ENCODE measurements at places on chromosomes 13 and 19.

- H3K27ac ChIP-seq = no peak overlapping the region
- H3K36me3 ChIP-seq = no peaks in the 10 kb centered on the region
- peak; percentile 57 for DNase-seq
- H3K4me3 ChIP-seq = no peak overlapping the region
Measured at GRCh38 chr19:35135389-35135909, 590 bp upstream of the LGI4 start.

GRCh38 chr19:30223866-30224688 is 148.1 kb upstream of the ZNF536 start:
- H3K27ac ChIP-seq = no peak overlapping the region
- H3K4me3 ChIP-seq = peak overlapping the region; percentile 84
- peaks cover 2% of the 10 kb centered on the region for H3K36me3 ChIP-seq
- peaks cover 62% of the 10 kb centered on the region for H3K27me3 ChIP-seq
- peaks cover 33% of the 10 kb centered on the region for H3K4me1 ChIP-seq

DNA sequence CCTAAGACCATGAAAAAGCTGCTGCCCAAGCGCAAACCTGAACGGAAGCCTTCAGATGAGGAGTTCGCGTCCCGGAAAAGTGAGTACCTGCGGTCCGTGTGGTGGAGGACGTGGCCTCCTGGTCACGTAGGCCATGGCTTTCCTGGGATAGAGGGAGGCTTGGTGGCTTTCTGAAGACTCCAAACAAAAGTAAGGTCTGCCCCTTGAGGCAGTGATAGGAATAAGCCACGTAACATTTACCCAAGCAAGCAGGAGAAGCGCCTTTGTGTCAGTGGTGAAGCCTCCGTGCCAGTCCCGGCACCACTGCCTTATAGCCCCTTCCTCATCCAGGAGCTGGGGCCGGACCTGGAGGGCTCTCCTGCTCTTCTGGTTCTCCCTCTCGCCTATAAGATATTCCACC is 34.3 kb upstream of the TEX29 start:
- DNase-seq = no peak
- H3K4me1 ChIP-seq = no peaks in the 10 kb centered on the region
- H3K27me3 ChIP-seq = no peaks in the 10 kb centered on the region
- H3K4me3 ChIP-seq = no peak overlapping the region
- no peak overlapping the region for H3K27ac ChIP-seq
- H3K36me3 ChIP-seq = peaks cover 36% of the 10 kb centered on the region

DNA sequence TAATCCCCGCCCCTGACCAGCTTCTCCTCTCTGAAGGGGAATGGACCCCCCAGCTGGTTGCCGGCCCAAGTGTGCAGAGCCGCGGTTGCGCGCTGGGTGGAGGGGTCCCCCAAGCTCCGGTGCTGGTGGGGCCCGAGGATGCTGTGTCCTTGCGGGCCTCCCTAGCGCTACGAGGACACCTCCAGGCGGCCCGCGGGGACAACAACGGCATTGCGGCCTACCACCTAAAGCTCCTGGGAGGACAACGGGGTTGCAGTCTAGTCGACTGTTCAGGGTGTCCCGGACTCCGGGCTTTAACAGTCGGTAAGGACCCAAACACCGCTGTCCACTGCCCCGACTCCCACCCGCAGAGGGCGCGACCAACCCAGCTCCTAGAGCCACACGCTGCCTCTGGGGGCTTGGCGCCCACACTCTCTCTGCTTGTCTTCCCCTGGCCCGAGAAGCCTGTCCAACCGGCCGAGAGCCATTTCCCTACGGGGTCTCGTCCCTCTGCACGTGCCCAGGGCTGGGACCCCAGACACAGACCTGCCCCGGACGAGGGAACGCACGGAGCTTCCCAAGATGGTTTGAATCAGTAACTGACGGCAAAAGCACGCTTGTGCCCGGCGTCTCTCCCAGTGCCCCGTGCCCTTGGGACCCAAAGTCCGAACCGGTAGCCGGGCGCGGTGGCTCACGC is 927 bp upstream of the SDHAF1 start:
- H3K4me3 ChIP-seq = peak overlapping the region; percentile 83
- DNase-seq = no peak
- H3K27ac ChIP-seq = peak overlapping the region; percentile 96
- H3K4me1 ChIP-seq = peaks cover 36% of the 10 kb centered on the region

DNA sequence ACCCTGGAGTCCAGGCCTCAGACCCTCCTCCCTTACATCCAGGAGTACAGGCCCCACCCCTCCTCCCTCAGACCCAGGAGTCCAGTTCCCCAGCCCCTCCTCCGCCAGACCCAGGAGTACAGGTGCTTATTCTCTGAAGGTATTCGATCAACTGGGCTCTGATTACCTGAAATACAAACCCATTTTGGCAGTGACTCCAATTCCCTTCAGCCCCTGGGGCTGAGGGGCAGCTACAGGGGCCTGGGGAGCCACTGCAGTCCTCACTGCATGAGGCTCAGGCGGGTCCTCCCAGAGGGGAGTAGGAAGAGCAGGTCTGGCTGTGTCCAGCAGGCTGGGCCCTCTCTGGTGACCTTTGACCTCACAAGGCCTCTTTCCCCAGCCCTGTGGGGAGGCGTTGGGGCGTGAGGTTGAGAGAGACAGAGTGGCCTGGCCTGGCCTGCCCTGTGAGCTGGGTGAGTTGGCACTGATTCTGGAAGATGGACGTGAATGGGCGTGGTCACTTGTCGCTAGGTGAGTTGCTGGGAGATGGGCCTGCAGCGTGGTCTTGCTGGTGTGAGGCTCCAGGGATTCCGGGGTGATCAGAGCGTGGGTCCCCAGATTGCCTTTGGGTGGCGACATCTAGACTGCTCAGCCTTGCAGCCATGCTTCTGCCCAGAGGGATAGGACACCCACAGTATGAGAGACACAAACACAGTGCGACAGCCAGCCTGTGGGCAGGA is 3.1 kb downstream of the BCAT2 start:
- no peak overlapping the region for H3K4me3 ChIP-seq
- H3K27ac ChIP-seq = peak overlapping the region; percentile 74
- H3K27me3 ChIP-seq = no peaks in the 10 kb centered on the region
- H3K4me1 ChIP-seq = peaks cover 42% of the 10 kb centered on the region
- H3K36me3 ChIP-seq = no peaks in the 10 kb centered on the region

DNA sequence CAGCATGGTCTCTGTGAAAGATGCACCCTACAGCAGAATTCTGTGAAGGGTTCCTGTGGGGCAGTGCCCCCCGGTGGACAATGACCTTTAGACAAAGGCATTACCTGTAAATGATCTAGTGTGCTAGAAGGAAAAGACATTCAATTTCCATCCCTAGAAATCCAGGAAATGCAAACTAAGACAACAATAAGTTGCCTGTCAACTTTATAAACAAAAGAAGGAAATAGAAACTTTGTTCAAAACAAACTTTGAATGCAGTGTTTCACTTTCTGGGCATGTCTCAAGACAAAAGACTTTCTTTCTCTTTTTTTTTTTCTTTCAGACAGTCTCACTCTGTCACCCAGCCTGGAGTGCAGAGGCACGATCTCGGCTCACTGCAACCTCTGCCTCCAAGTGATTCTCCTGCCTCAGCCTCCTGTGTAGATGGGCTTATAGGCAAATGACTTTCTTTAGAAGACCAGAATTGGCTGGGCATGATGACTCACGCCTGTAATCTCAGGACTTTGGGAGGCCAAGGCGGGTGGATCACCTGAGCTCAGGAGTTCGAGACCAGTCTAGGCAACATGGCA is 15.5 kb downstream of the TEX101 start:
- H3K27me3 ChIP-seq = no peaks in the 10 kb centered on the region
- peak overlapping the region; percentile 93 for H3K27ac ChIP-seq
- no peak overlapping the region for H3K4me3 ChIP-seq
- no peak for DNase-seq

DNA sequence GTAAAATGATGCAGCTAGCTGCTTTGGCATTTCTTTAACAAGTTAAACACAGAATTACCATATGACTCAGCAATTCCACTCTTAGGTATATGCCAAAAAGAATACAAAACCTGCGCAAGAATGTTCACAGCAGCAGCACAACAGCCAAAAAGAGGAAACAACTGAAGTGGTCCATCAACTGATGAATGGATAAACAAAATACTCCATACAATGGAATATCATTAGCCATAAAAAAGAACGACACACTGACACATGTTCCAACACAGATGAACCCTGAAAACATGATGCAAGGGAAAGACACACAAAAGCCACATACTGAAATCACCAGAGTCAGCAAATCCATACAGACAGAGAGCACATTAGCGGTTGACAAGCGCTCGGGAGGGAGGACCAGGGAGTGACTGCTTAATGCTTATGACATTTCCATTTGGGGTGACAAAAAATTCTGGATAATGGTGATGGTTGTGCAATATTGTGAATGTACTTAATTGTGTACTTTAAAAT is 3.0 kb downstream of the PCID2 start:
- H3K4me3 ChIP-seq = peak overlapping the region; percentile 23
- H3K4me1 ChIP-seq = peaks cover 65% of the 10 kb centered on the region
- DNase-seq = no peak
- H3K27me3 ChIP-seq = no peaks in the 10 kb centered on the region

GRCh38 chr13:40241125-40241798 is 425.2 kb downstream of the FOXO1 start:
- H3K36me3 ChIP-seq = no peaks in the 10 kb centered on the region
- H3K27ac ChIP-seq = no peak overlapping the region
- H3K4me3 ChIP-seq = no peak overlapping the region
- H3K27me3 ChIP-seq = no peaks in the 10 kb centered on the region

DNA sequence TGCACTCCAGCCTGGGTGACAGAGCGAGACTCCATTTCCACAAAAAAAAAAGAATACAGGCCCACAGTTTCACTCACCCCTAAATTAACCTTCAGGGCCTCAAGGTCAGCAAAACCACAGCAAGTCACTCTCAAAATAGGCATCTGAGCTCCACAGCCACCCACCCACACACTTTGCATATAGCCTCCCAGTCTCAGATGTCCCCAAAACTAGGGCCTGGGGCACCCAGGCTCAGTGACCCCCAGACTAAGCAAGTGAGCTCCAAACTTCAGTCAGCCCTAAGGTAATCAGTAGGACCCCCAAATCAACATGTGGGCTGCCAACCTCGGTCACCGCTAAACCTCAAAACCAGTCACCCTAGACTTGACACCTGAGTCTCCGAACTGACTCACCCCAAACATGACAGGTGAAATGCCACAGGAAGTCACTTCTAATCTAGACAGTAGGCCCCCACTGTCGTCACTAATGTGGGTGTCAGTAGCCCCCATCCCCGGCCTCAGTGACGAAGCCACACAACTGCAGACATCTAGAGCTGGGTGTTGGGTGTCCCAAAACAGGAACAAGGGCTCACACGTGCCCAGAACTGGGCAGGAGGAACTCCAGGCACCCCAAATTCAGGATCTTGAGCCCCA is 13.9 kb downstream of the RABAC1 start:
- DNase-seq = peak; percentile 51
- peak overlapping the region; percentile 98 for H3K27ac ChIP-seq

DNA sequence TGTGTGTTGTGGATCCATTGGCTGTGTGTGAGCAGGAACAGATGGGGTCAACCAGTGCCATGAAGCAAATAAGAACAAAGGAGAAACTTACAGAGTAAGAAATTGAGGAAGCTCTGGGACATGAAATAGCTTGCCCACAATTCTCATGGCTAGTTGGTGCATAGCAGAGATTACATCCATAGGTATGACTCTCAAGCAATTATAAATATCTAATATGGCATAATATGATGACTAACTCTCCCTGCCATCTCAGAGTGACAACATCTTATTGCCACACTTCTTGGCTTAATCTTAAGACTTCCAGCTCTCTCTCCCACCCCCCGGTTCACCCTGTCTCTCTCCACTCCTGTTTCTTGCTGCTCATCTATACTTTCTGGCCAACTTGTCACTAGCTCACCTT is 53.3 kb downstream of the OXGR1 start:
- no peak overlapping the region for H3K4me3 ChIP-seq
- H3K36me3 ChIP-seq = no peaks in the 10 kb centered on the region
- DNase-seq = no peak
- no peaks in the 10 kb centered on the region for H3K4me1 ChIP-seq

DNA sequence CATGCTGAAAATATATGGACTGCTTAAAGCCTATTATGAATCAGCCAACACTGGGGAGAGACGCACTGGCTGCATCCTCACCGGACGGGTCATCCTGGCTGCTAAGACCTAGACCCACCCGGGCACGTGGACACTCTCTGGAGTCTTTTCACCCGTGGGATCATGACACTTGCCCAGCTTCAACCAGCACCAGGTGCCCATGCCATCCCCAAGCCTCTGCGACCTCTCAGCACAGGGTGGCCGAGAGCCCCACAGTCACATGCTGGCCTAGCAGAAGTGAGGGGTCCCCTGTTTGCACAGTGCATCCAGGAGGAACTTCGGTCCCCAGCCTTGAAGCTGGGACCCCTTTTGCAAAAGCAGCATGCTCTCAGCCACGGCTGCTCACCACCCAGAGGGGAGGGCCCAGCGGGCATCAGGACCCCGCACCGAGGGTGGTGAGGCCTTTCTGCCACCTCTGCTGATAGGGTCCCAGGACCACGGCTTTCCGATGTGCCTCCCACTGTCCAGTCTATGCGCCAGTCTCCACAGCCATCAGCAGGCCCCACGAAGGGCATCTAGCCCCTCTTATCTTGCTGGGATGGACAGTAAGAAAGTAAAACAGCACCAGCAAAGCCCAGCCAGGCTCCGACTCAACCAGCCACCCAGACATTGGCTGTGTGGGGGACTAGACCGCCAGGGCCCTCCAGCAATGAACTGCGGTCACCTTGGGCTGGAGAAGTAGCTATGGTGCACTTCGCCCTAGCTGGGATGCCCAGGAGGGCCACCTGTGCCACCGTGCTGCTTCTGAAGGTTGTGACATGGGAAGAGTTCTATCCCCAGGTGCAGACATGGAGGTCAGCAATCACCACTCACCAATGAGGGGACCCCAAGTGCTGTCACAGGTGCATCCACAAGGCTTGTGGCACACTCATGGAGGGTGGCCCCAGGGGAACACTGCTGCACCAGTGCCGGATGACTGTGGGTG is 73.1 kb downstream of the CEBPG start:
- H3K27ac ChIP-seq = no peak overlapping the region
- no peak for DNase-seq
- H3K4me1 ChIP-seq = no peaks in the 10 kb centered on the region
- peaks cover 6% of the 10 kb centered on the region for H3K36me3 ChIP-seq

DNA sequence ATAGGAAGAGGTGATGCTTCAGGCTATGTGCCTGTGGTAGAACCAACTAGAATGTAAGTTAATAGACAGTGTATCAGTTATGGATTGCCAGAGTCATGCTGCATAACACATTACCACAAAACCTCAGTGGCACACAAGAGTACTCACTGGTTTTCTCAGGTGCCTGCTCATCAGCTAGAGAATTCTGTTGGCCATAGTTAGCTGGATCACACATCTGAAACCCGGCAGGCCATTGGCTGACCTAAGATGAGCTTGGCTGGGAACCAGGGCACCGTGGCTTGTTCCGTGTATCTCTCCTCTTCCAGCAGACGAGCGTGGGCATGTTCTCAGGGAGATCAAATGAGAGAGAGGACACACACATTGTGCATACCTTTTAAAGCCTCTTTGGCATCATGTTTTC is 76.7 kb downstream of the TEX26 start:
- H3K4me1 ChIP-seq = no peaks in the 10 kb centered on the region
- H3K36me3 ChIP-seq = no peaks in the 10 kb centered on the region
- H3K27me3 ChIP-seq = peaks cover 10% of the 10 kb centered on the region
- H3K4me3 ChIP-seq = no peak overlapping the region
- no peak for DNase-seq
- H3K27ac ChIP-seq = no peak overlapping the region

All from naive thymus-derived CD8-positive, alpha-beta T cell (primary cell).